ENCODE measurements at places on chromosomes 11 and 22. TPM values are rescaled to one million over a fixed set of nuclear protein-coding genes. Genes with fewer than 3 reads are reported as not detected.

Gene SSTR3
- not detected for total RNA-seq

GRCh38 chr11:8756201-8756600, 73.6 kb downstream of the RPL27A start:
- no peak overlapping the region for H3K4me3 ChIP-seq
- no peak overlapping the region for H3K27ac ChIP-seq
- H3K36me3 ChIP-seq = no peaks in the 10 kb centered on the region
- peak; percentile 15 for DNase-seq
- H3K27me3 ChIP-seq = no peaks in the 10 kb centered on the region

Gene OR52N4
- total RNA-seq = not detected

Gene KCNK4
- total RNA-seq = not detected

- DNase-seq = no peak
- no peak overlapping the region for H3K27ac ChIP-seq
- H3K4me1 ChIP-seq = no peaks in the 10 kb centered on the region
- no peaks in the 10 kb centered on the region for H3K36me3 ChIP-seq
Observed at GRCh38 chr11:97269527-97269926, 879.7 kb downstream of the JRKL start.

GRCh38 chr11:65452806-65453490, 30.4 kb downstream of the NEAT1 start:
- peak; percentile 87 for DNase-seq
- H3K36me3 ChIP-seq = no peaks in the 10 kb centered on the region
- no peak overlapping the region for H3K4me3 ChIP-seq
- peaks cover 12% of the 10 kb centered on the region for H3K4me1 ChIP-seq

GRCh38 chr11:92227230-92227814, 2.7 kb downstream of the FAT3 start:
- DNase-seq = no peak
- no peaks in the 10 kb centered on the region for H3K27me3 ChIP-seq
- H3K4me3 ChIP-seq = peak overlapping the region; percentile 33
- no peak overlapping the region for H3K27ac ChIP-seq
- no peaks in the 10 kb centered on the region for H3K4me1 ChIP-seq

Gene TSPAN18
- 0.26 TPM for total RNA-seq
